ENCODE measurements at places on chromosomes 3 and 15. TPM values are rescaled to one million over a fixed set of nuclear protein-coding genes. Genes with fewer than 3 reads are reported as not detected.

DNA sequence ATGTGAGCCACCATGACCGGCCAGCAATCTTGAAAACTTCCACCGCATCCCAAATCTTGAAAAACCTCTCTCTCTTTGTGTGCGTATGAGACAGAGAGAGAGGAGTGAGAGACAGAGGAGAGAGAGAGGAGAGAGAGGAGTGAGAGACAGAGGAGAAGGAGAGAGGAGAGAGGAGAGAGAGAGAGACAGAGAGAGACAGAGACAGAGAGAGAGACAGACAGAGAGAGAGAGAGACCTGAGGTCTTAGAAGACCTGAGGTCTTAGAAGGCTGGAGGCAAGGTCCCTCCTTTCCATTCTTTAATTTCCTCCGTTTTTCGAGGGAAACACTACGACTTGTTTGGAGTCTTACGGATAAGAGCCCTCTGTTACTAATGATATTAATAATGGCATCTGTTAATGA is 39.5 kb downstream of the TMEM40 start:
- DNase-seq: no peak

- no peak for DNase-seq
Measured at GRCh38 chr3:171327441-171328174, 132.6 kb downstream of the TNIK start.

DNA sequence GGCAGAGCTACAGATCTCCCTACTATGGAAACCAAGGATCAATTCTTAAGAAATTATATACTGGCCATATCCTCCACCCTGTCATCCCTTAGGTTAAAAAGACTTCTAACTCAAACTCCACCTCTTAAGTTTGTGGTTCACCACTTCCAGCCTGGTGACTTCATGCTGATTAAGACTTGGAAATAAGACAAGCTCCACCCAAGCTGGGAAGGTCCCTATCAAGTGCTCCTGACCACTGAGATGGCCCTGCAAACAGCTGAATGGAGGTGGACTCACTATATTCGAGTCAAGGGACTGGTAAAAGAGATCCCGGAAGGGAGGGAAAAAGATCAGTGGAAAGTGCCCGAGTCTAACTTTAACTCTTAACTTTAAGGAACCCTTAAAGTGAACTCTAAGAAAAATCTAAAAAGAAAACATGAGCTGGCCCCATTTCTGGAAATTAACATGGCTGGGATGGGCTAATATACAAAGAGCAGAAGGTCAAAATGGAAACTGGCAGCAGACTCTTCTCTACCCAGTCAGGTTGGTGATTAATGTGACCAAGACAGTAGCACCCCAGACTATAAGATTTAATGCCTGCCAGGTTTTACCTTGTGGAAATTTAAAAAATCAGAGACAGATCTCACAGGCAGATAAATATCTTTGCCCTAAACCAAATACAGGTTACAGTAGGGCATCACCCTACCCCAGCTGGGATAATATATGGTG is 43.9 kb downstream of the PPCDC start:
- peak; percentile 53 for DNase-seq

DNA sequence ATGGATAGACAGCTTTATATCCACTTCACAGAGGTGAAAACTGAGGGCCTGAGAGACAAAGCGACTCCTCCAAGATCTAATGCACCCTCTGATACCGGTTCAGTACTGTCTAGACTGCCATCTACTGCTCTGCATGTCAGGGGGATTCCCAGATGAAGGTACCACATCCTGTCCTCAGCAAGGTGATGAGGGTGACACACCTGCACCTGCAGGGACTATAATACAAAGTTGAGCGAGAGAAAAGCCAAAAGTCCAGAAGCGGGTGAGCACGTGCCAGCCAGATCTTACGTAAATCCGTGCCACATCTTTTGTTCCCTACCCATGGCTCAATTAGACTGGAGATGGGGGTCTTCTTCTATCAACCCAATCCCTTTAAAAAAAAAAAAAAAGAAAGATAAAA is 32.4 kb upstream of the HES1 start:
- DNase-seq: no peak

DNA sequence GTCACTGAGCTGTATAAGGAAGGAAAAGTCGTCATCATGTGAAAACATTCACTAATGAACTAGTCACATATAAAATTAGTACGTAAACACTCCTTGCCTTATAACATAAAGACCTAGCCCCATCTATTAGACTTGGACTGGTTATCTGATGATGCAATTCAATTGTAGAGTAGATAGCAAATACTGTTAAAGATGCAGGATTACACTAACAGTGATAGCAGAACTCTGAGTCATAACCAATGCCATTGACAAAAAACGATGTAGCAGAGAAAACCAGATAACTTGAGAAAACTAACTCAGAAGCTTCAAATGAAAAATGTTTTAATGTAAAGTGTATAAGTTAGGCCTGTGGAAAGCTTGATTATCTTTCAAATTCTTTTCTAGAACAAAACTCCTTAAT is 132.2 kb downstream of the WDR72 start:
- no peak for DNase-seq

The DGKG gene
- total RNA-seq: not detected

DNA sequence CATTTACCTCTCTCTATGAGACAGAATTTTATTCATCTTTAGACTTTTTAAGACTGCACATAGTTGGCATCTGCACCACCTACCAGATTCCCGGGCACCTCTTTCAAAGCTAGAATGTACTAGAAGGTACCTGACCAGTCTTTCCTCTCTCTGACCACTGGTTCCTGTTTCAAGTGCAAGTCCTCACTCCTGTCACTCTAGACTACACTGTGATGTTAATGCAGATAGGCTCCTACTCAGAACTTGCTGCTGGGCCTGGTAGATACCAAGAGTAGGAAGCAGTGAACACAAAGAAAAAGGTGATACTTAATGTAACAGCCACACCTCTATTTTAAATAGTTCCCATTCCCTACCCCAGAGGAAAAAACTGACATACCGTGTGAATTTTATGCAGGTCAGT is 8.1 kb upstream of the TCAIM start:
- DNase-seq: no peak

GRCh38 chr3:29145360-29145759 is 135.5 kb upstream of the RBMS3 start:
- no peak for DNase-seq

DNA sequence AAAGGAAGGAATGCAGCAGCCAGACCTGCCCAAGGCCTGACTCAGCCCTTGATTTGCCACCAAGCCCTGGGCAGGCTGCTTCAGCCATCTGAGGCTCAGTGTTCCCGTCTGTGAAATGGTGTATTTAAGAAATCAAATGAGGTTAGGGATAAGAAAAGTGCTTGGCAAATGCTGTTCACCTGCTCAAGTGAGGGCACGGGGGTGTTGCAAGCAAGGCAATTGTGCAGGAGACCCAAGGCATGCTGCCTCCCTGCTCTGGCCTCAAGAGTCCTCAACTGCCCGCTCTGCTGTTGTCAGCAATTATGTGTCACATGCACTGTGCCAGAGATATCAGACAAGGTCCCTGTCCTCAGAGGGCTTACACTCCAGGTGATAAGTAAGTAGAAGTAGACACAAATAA is 101.8 kb downstream of the TPRA1 start:
- no peak for DNase-seq

DNA sequence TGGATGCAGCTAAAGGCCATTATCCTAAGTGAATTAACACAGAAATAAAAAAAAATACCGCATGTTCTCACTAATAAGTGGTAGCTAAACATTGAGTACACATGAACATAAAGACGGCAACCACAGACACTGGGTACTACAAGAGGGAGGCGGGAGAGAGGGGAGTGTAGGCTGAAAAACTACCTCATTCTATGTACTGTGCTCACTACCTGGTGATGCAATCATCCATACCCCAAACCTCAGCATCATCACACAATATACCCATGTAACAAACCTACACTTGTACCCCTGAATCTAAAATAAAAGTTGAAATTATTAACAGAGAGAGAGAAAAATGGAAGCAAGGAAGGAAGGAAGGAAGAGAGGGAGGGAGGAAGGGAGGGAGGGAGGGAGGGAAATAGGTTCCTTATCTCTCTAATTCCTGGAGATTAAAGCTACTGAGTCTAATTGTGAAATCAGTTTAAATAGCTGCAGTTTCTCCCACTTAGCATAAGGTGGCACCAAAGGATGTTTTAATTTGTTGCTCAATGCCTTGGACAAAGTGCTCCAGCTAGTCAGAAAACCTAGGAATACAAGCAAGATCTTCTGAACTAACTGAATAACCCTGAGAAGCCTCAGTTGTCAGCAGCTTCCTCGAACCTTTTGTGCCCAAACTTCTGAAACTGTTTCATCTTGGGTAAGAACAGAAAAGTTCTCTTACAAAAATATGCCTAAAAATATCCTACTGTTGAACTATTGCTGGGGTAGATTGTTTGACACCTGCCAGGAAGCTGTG is 79.4 kb upstream of the ATP11B start:
- DNase-seq: peak; percentile 80

DNA sequence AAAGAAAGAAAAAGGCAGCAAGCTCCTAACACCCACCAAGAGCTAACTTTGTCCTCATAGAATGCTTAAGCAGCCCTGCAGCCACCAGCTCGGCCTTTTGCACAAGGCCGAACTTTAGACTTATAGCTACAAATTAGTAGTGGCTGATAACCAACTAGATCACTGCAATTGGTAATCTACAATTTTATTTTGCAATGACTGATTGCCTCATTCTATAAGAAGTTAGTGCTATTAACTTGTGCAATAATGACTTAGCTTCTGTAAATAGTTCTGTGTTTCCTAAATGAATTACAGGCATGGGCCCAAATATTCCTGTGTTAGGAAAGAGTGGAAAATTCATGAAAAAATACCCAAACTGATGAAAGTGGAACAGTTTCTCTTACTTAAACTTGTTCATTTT is 284.8 kb upstream of the CFAP20DC start:
- peak; percentile 72 for DNase-seq

- DNase-seq: no peak
Measured at GRCh38 chr3:191343115-191343514, 12.8 kb upstream of the UTS2B start.

GRCh38 chr3:52704611-52705437 is 767 bp downstream of the GLT8D1 start:
- DNase-seq: peak; percentile 73

GRCh38 chr3:180117381-180118163 is 80.8 kb upstream of the PEX5L start:
- no peak for DNase-seq
